ENCODE measurements at places on chromosomes 12 and 14. TPM values are rescaled to one million over a fixed set of nuclear protein-coding genes. Genes with fewer than 3 reads are reported as not detected.

DNA sequence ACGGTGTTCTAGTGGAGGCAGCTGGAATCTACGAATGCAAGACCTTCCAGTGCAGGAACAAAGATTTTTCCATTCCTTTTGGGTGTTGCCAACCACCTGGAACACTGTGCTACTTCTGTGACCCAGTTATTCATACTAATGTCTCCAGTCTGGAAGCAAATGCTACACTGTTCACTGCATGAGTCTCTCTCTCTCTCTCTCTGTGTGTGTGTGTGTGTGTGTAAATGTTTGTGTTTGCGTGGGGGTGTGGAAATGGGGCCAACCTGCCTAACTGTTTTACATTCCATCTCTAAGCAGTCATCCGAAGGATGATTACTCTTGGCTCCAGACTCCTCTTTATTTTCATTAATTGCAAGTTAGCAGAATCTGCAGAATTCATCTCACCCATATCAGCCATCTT, 29.9 kb upstream of the YBX3 start:
- no peak for DNase-seq

DNA sequence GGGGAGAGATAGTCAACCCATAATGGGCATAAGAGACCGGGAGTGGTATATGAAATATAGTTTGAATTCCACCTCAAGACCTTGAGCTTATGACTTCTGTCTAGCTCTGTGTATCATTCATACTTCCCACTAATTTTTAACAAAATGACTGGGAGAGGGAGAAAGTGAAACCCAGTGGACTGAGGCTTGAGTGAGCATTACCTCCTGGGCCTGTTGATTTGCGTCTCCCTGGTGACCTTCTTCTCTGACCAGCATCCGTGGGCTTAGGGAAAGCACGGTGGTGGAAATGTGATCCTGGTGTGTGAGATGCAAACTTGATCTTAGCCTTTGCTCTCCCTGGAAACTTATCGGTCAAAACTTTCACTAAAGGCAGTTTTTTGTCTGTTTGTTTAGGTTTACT, 207.9 kb upstream of the BCL2L14 start:
- DNase-seq = no peak

Gene IFI27
- total RNA-seq = 87.8 TPM

DNA sequence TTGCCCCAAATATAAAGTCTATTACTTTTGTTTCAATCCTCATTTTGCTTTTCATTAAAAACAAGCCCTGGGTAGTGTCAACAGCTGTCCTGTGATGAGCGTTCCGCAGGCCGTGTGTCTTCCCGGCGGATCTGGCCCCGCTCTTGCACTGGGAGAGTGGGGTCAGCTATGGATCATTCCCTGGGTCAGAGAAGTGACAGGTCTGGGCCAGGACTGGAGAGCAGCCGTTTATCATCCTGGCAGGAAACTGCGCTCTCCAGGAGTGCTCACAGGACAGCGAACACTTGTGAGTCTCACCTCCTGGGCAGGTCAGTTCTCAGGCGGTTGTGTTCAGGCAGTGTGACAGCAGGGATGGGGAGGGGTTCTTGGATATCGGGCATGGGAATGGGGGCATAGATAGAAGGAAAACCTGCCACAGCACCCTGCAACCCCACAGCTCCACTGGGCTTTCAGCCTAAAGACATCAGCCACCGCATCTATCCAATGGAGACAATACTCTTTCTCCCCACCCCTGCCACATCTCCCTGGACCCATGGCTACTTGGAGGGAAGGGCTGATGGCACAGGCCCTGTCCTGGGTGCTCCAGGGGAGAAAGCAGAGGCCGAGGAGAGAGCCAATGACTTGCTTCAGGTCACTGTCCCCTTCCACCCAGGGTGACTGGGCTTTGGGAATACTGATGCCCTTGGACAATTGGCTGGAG, 47.8 kb upstream of the CHGA start:
- DNase-seq = no peak

Gene SLC2A14
- under 0.01 TPM for total RNA-seq

DNA sequence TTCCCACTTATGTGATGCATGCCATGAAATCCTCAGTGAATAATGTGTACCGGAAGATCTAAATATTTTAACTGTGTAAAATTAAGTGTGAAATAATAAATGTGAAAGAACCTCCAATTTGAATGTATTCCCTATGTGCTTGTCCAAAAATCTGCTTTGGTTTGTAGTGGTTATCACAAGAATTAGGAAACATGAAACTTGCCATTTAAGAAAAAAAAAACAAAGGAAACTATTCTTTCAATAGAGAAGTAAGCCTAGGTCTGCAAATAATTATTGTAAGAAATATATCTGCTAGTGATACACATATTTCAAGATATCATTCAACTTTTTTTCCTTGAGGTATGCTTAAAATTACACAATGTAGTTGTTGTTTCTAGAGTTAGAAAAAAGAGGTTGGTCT, 500.4 kb downstream of the SLC6A15 start:
- no peak for DNase-seq

- no peak for DNase-seq
Measured at GRCh38 chr14:85233756-85234155, 296.2 kb upstream of the FLRT2 start.

- DNase-seq = no peak
Measured at GRCh38 chr12:123319826-123320225, 44.8 kb downstream of the SBNO1 start.

- DNase-seq = peak; percentile 50
Measured at GRCh38 chr14:101018561-101019290, 115.2 kb upstream of the RTL1 start.

Gene FOXN4
- not detected for total RNA-seq

DNA sequence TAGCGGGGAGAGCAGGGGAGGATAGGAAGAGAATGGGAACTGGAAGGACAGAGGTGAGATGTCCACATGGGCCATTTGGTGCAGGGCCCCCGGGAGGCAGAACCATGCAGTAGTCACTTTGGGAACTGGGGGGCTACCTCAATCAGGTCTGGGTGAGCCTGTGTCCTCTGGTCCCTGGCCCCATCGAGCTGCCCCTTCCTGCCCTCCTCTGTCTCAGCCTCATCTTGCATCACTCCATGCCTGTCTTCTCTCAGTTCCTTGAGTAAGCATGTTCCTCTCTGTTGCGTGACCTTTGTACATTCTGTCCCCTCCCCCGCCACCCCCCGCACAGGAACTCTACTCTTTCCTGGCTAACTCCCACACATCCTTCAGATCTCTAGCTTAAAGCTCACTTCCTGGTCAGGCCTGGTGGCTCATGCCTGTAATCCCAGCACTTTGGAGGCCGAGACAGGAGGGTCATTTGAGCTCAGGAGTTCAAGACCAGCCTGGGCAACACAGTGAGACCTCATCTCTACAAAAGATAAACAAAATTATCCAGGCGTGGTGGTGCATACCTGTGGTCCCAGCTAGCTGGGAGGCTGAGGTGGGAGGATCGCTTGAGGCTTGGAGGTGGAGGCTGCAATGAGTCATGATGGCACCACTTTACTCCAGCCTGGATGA, 23.2 kb downstream of the FOS start:
- DNase-seq = no peak

DNA sequence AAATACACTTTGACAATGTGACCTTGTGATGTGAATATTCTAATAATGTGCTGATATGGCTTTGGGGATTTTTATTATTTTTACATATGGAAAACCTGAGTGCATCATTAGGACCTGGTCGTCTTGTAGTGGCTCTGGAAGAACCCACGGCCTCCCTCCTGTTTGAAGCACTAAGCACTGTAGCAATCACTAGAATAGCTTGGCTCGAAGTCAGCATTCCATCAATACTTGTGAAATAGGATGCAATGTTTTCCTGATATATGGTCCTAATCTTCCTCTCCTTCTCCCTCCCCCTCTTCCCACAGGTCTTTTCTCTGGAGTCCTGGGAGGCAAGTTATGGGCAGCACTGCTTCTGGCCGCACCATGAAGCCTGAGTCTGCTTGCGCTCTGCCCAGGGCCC, 71.9 kb downstream of the NRXN3 start:
- no peak for DNase-seq

Gene TMPO
- 52.1 TPM for total RNA-seq

Gene PAX9
- not detected for total RNA-seq

- DNase-seq = peak; percentile 52
Measured at GRCh38 chr14:102430212-102430908, 67.6 kb downstream of the TECPR2 start.

GRCh38 chr14:103594265-103594664, 31.5 kb downstream of the COA8 start:
- DNase-seq = no peak

Gene IL26
- total RNA-seq = 2.4 TPM

Gene ASB2
- total RNA-seq = 1.1 TPM

DNA sequence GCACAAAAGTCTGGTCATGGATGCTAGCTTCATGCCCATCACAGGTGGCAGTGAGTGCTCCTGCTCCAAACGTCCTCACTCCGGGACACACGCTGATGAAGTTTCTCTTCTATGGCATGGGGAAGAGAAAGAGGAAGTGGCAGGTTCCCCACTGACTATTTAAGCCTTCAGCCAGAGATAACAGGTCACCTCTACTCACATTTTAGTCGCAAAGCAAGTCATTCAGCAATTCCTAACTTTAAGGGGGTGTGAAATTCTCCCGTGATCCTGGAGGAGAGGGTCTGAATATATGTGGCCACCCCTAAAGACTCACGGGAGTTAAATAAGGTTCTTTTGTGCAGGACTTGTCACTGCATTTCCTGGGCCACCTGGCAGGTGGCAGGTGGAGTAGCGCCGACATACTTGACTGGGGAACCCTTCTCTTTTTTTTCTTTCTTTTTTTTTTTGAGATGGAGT, 18.8 kb upstream of the RCOR1 start:
- peak; percentile 21 for DNase-seq

Gene ENO2
- 13.4 TPM for total RNA-seq

- DNase-seq = no peak
Measured at GRCh38 chr14:64730061-64730440, 25.8 kb downstream of the PLEKHG3 start.

Gene LMO3
- total RNA-seq = 3.2 TPM

- no peak for DNase-seq
Measured at GRCh38 chr12:16350682-16351081, 3.2 kb downstream of the MGST1 start.

- peak; percentile 47 for DNase-seq
Measured at GRCh38 chr12:96073346-96074330, 38.3 kb upstream of the LTA4H start.

DNA sequence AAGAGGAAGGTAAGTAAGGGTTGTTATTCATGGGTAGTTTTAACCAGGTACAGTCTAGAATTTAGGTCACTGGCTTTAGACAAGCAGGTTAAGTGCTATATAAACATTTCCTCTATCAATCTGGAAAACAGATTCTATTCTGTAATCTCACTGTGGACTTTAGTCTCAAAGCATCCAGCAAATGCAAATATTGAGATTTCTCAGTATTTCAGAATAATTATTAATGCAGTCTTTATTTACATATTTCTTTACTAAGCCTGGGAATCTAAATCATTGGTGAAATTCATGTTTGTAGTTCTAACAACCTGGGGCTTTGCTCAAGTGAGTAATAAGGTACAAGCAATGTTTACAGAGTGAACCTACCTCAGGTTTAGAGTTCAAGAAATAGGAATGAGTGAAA, 61.9 kb downstream of the SLC41A2 start:
- DNase-seq = no peak

- peak; percentile 11 for DNase-seq
Measured at GRCh38 chr12:50040657-50041056, 15.4 kb upstream of the RACGAP1 start.

- DNase-seq = peak; percentile 76
Measured at GRCh38 chr14:61321385-61322010, at the start of gene PRKCH. Gene PRKCH, plus strand, starts transcription at chr14:61321579. Its CDS starts 523 bp downstream, at chr14:61322102.

Gene GYS2
- total RNA-seq = not detected

DNA sequence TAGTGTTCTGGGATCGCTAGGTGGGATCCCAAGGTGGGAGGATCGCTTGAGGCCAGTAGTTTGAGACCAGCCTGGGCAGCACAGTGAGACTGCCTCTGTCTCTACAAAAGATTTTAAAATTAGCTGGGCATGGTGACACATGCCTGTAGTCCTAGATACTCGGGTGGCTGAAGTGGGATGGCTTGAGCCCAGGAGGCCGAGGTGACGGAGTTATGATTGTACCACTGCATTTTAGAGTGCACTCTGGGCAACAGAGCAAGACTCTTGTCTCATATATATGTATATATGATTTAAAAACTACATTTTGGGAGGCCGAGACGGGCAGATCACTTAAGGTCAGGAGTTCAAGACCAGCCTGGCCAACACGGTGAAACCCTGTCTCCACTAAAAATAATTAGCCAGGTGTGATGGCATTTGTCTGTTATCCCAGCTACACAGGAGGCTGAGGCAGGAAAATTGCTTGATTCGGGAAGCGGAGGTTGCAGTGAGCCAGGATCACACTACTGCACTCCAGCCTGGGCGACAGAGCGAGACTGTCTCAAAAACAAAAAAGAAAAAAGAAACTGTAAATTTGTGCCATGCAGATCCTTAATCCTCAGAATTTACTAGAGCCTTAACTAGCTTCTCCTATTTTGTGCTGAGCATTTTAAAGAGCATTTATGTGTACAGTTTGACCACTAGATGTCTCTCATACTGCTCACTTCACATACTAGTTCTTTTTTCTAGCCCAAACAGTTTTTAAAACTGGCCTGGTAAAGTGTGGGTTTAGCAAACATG, 114.8 kb downstream of the MON2 start:
- peak; percentile 43 for DNase-seq

Gene SLC38A4
- total RNA-seq = 1.2 TPM

Gene FGD4
- total RNA-seq = 11.9 TPM

Gene FSCB
- not detected for total RNA-seq

GRCh38 chr12:124554429-124555029, 12.9 kb downstream of the NCOR2 start:
- peak; percentile 79 for DNase-seq

DNA sequence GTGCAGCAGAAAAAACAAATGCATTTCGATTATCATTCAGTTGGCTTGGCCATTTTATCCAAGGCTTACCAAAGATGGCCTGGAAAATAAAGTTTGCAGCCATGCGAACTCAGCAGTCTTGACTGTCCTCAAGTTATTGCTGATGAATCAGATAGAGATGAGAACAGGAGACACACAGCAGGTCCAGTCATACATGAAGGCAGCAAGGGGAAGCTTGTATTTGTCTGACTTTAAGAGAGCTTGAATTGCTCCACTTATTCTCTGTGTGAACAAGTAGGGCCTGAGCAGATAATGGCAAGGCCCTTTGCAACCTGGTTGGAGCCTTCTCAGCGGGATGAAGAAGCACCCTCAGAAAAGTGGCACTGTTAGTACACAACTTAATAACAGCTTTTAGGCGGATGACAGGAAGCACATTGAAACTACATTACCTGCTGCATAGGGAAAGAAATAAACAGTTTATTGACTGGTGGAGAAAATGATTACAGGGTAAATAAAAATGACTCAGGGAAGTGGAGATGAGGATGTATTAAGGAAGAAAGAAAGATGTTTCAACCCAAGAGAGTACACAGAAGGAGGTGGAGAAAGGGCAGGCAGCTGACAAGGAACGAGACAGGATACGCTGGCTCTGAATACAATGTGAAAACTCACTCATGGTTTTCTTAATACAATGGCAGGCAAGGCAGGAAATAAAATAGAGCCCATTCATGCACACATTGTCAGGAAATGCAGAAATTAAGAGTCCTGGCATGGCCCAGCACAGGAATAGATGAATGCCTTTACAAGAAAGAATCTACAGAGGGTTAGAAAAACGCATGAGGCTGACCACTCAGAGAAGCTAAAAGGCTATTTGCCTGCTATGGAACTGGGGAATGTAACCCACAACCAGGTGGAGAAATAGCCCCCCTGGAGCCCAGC, 128.4 kb downstream of the GALC start:
- DNase-seq = no peak

GRCh38 chr14:85811340-85811739, 281.4 kb downstream of the FLRT2 start:
- no peak for DNase-seq

GRCh38 chr12:40137252-40137651, 31.4 kb upstream of the SLC2A13 start:
- peak; percentile 25 for DNase-seq
